Activated T-cell treated with anti-CD3 and anti-CD28 coated beads, Interleukin-2, amount 50 U/mL, for 1 hour (primary cell): ENCODE measurements at places on chromosomes 5 and 9.

- no peak for DNase-seq
Observed at GRCh38 chr9:84123648-84124406, 143.2 kb downstream of the RMI1 start.

GRCh38 chr9:24416136-24416535 lies 129.6 kb downstream of the IZUMO3 start:
- DNase-seq = no peak

DNA sequence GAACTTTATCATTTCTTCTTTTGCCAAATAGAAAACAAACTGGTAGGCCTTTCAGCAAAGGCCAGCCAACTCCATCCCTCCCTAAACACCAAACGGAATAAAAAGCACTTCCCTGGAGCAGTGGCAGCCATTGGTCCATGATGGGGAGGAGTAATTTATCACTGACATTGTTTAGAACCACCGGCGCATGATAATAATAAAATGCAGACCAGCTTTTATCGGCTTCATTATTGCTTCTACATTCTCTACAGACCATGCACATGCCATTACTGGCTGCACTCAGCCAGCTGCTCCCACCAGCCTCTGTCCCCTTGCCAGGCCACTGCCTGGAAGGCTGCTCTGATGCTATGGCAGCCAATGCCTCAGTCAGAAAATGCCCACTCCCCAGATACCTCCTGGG lies 45.9 kb downstream of the ABCA1 start:
- DNase-seq = no peak

DNA sequence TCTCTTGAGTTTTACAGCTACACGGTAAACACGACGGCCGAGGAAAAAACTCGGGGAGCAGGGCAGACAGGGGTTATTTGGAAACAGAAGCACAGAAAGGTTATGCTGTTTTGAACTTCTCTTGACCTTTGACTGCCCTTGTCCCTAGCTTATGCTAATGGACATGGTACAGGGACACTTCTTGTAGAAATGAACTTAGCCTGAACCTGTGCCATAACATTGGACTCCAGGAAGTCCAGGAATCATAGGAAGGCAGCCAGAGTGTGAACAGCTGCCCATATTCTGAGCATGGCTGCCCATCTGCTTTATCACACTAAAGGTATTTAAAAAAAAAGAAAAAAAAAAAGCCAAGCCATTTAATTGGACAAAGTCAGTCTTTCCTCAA lies 46.1 kb downstream of the NR6A1 start:
- no peak for DNase-seq

DNA sequence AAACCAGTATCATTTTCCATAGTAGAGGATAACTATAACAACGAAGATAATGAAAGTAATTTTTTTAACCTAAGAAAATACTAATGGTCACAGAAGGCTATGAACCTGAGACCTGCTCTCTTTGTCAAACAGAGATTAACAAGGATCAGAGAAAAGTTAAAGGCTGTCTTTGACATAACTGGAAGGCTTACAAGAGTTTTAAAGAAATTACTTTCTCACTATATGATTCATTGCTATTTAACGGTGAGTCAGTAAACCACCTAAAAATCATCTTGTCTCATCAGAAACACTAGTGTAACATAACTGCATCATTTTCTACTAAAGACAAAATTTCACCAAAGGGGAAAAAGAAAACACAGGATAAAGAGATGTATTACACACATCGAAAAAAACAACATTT lies 19.3 kb downstream of the MLANA start:
- DNase-seq = no peak

DNA sequence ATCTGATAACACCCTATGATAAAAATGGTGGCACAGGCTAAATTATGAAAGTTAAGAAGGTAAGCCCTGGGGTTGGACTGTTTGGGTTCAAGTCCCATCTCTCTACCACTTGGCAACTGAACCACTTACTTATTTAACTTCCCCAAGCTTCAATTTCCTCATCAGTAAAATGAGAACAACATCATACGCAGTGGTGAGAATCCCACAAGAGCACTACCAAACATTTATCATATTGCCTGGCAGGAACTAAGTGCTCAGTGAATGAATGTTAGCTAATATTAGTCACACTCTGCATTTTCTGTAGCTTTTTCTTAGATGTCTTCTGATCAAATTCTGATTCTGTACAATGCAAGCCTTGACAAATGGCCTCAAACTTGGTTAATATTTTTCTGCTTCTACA lies 306.7 kb downstream of the EBF1 start:
- no peak for DNase-seq

DNA sequence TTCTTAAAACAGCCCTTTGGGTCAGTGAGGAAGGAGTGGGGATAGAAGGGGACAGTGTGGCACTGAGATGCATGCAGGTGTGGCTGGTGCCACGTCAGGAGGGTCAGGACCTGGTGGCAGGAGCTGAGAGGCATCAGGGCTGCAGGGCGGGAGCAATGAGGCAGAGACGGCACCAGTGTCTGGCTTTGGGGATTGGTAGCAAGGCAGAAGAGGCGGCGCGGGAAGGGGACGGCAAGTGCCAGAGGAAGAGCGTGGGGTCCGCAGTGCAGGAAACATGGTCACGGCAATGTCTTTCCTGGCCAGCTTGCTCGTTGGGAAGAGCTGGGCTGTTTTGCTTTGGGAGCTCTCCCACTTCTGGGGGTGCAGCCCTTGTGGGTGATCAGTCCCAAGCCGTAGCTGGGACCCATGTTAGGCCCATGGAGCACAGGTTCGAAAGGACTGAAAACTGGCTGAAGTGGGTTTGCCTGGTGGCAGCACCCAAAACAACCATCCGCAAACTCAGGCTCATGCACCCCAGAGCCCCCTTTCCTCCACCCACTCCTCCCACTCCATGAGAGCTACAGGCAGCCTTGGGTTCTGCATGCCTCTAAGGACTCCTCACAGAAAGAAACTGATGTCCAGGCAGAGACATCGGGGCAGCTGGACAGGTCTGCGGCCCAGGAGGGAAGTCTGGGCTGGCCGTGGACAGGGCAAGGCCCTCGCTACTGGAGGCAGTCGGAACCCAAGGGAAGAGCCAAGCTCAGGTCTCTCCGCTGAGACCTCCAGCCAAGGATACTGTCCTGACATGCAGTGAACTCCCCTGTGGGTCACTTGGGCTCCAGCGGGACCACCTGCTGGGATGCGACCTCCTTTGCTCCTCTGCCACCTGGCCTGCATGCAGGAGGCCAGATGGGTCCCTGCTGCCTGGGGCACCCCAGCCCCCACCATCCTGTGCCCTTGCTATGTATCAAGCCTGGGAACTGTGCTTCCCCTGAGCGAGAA lies 104.4 kb downstream of the ZNF354C start:
- DNase-seq = no peak

GRCh38 chr9:72322259-72322658 lies 42.7 kb downstream of the ZFAND5 start:
- DNase-seq = no peak

- no peak for DNase-seq
Observed at GRCh38 chr5:125530833-125531615, 784.6 kb upstream of the ZNF608 start.
